Left renal cortex interstitium (tissue), 4 donors: ENCODE measurements at places on chromosomes 11 and 22. TPM values are rescaled to one million over a fixed set of nuclear protein-coding genes. Genes with fewer than 3 reads are reported as not detected.

GRCh38 chr22:37244114-37244921 lies at the start of gene RAC2:
TSS of gene RAC2 (minus strand) at chr22:37244269. CDS start at chr22:37244148, 121 bp downstream.
- DNase-seq = no peak

DNA sequence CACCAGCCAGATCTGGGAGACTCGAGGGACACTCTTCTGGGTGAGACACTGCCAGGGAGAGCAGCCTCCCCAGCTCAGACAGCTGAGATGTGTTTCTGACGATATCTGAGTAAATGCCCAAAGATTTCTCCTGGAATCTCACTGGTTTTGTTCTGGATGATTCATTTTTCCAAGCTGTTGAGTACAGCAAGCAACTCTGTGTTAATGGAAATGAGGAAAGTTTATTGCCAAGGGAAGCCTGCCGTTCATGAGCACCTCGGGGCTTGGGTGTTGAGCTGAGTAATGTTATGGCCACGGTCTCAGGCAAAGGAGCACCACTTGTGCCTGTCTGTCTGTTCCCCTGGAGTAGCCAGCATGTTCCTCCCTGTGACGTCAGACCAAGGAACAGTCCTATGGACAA lies 1132.4 kb downstream of the BRD1 start:
- no peak for DNase-seq

- DNase-seq = no peak
Observed at GRCh38 chr11:115391598-115391997, 112.6 kb downstream of the CADM1 start.

GRCh38 chr11:106395716-106396349 lies 318.4 kb downstream of the AASDHPPT start:
- DNase-seq = no peak

DNA sequence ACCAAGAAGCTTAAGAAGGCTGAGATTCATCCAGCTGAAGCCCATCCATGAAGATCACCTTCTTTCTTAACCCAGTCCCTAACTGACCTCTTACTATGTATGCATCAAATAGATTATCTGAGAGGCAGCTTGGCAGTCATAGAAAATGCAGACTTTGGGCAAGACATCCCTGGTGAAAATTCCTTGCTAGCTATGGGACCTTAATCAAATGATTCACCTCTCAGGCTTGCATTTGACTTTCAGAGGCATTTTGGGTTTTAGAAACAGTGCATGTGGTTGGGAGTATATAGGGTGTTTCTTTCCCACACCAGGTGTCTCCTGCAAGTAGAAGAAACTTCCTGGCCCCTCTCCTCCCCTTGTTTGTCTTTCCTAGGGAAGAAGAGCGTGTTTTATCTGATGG lies 188.5 kb upstream of the ISX start:
- DNase-seq = no peak

DNA sequence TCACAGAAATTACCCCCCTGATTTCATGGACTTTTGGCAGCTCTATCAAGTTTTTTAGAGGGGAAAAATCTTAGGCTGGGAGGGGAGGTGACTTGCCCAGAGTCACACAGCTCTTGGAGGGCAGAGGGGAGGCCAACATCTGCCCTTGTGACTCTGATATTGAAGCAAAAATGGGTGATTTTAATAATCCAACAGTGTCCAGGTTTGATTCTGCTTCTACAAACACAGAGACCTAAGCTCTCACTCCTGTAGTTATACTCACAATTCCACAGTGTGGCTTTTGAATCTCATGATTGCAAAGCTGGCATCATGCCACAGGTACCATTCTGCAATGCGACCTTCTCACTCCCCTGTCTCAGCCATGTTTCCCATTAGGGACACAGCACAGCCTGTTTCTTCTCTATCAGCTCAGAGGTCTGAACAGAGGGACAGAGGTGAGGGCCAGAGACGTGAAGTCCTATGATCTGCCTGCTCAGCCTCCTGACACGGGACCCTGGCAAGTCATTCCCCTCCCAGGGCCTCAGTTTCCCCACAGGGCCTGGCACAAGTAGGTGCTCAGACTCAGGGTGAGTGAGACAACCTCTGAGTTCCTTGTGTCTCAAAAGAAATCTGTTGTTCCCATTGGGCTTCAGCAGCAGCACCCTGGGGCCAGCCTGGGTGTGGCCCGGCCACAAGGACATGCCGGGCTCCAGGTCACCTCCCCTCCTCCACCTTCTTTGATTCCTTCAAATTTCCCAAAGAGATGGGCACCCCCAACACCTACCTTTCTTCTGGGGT lies 766 bp downstream of the APOL2 start:
- no peak for DNase-seq

DNA sequence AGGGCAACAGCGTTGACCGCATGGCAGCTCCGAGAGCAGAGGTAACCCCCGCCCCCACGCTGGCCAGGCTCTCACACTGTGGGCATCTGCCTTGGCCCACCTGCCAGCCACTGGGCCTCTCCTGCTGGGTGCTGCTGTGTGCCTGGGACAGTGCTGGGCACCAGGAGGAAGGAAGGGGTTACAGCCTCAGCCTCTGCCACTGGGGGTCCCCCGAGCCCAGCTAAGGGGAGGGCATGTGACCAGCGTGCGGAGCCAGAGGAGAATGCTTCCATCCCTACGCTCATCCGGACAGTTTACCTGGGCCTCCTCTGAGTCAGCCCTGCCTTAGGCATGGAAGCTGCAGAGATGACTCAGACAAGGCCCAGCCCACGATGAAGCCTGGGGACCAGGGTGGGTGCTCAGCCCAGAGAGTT lies 10.9 kb downstream of the NCF4 start:
- DNase-seq = no peak

GRCh38 chr22:50311606-50312351 lies 4.3 kb upstream of the PLXNB2 start:
- no peak for DNase-seq

GRCh38 chr11:126548581-126549550 lies 193.4 kb downstream of the ST3GAL4 start:
- no peak for DNase-seq

GRCh38 chr22:45752036-45752435 lies 80.4 kb downstream of the ATXN10 start:
- DNase-seq = no peak

DNA sequence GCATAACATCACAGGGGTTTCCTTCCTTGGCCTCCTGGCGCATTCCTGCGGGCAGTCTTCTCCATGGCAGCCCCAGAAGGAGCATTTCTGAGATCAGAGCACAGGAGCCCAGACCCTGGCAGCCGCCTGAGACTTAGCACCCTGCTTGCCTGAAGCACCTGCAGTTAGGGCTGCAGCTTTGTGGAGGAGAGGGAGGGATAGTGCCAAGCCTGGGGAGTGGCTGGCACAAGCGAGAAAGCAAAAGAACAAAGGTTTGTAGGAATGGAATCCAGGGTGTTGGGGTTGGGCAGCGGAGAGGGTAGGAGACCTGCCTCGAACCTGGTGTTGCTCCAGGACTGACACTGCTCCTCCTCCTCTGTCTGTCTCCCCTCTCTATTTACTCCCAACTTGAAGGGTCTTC lies 66.9 kb downstream of the SCN3B start:
- no peak for DNase-seq

- DNase-seq = no peak
Observed at GRCh38 chr11:121670805-121671282, 218.1 kb upstream of the SORL1-AS1 start.

DNA sequence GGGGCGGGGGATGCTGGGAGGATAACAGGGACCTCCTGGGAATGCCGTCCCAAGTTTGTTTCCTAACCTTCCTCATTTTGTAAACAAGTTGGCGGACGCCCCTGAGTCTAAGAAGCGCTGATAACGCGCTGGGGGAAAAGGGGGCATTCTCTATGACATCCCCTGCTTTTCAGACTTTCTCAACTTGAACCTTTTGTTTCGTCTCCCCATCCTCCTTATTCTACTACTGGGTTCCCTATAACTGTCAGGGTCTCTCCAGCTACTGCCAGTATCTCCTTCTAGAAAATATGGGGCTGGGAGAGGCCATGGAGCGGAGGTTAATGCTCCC lies 654 bp downstream of the TMEM86A start:
- DNase-seq = no peak

GRCh38 chr11:73439002-73439843 lies 63.0 kb downstream of the RELT start:
- DNase-seq = no peak

- DNase-seq = no peak
Observed at GRCh38 chr11:11068113-11068512, 210.3 kb upstream of the ZBED5 start.

DNA sequence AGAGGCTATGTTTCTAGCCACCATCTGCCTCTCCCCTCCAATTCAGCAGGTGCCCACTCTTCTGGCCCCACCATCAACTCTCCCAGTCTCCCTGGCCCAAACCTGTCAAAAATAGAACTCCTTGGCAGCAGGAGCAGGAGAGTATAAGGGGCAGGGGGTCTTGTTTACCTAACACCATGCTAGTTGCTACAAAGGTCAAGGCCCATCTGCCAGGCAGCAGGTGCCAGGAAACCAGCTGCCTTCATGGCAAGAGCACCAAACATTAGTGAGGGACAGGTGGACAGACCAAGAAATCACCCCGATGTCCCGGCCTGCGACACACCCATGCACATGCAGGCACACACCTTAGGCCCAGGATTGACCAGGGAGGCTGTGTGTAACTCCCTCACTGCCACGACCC lies 387.9 kb downstream of the BUD13 start:
- no peak for DNase-seq

DNA sequence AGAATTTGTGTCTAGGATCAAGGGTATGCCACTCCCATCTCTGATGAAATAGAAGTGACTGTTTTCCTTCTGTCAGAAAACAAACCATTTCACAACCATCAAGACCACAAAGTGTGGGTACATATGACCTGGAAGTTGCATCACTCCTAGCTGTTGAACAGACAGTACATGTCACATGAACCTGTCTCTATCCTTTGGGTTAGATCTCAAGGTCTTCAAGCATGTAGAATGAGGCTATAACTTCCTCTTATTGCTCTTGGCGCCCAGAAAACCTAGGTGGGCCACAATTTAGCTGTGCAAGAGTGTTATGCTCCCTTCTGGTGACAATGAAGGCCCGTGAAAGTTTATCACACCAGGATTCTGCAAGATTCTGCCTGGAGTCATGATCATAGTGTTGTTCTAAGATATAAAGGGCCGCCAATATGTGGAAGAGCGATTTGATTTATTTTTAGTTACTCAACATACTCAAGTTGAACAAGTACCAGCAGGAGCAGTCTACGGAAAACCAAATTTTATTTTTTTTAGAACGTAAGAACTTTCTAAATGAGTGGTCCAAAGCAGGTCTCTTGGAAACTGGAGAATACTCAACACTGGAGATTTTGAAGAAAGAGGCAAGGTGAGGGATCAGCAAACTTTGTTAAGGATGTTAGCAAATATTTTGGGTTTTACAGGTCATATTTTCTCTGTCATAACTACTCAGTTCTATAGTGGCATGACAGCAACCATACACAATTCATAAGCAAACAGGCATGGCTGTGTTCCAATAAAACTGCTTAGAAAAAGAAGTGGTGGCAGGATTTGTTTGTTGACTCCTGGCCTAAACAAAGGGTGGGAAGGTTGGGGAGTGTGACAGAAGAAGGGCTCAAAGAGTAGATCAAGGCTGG lies 101.8 kb downstream of the USP35 start:
- DNase-seq = no peak

DNA sequence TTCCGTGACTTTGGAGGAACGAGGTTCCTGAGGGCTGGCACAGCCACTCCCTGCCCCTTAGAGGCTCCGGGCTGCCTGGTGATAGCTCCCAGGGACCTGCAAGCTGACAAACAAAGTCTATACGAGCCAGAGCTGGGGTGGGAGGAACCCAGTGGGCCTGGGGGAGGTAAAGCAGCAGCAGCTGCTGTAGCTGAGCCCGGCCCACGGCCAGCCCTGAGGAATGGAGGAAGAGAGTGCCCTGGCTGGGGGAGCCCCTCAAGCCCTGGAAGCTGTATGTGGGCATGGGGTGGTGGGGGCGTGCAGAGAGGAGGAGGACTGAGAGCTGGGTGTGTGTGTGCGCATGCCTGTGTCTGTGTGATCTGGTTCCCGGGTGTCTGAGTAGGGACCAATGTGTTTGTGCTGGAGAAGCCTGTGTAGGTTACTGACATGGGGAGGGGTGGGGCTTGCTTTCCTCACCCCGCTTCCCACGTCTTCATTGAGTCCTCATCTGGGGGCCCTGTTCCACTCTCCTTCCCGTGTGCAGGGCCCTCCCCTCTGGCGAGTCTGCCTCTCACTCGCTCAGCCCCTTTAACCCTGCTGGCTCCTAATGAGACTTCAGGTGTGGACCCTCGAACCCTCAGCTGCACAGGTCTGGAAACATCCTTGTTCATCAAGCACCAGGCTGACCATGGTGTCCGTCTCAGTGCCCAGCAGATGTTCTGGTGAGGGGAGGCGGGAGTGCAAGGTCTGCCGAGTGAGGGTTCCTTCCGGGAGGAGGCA lies 10.8 kb downstream of the ST3GAL4 start:
- DNase-seq = no peak

DNA sequence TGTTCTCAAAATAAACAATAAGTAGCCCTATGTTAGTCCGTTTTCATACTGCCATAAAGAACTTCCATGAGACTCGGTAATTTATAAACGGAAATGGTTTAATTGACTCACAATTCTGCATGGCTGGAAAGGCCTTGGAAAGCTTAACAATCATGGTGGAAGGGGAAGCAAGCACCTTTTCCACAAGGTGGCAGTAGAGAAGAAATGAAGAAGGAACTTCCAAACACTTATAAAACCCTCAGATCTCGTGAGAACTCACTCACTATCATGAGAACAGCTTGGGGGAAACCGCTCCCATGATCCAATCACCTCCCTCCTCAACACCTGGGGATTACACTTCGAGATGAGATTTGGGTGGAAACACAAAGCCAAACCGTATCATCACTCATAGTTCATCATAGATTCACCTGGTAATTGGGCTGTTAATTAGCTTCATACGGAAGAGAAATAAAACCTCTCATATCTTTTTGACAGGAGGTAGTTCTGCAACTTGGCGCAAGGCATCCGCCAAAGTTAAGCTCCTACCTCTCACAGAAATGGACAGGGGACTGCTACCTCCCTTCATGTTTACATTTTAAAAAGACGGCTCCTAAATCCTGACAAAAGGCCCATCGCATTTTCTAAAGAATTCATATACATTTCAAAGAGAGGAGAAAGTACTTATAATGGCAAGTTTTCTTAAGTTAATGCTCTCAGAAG lies 49.0 kb downstream of the MUC15 start:
- no peak for DNase-seq

DNA sequence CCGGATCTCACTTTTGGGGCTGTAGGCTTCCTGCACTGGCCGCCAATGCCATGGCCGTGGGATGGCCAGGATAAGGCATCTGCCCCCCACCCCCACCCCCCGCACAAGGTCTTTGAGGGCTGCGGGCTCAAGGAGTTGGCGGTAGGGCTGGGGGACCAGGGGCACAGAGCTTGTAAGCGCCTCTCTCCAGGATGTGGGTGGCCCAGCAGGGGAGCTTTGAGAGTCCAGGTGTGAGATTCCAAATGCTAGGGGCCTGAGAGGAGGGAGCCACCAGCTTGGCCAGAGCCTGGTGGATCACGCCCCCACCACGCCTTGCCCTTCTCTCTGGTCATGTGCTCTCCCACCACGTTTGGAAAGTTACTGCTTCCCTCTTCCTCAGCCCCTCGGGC lies 5.0 kb downstream of the CD81 start:
- DNase-seq = no peak

The SMC1B gene
- 0.20 TPM for polyA plus RNA-seq

The PIWIL4 gene
- polyA plus RNA-seq = 5.4 TPM

The SPTBN2 gene
- polyA plus RNA-seq = 64.6 TPM

The NUP160 gene
- 71.2 TPM for polyA plus RNA-seq

The SLCO2B1 gene
- 6.3 TPM for polyA plus RNA-seq

The FOXRED2 gene
- 24.9 TPM for polyA plus RNA-seq

The TIGD3 gene
- polyA plus RNA-seq = 0.90 TPM

The WBP2NL gene
- 3.2 TPM for polyA plus RNA-seq

The TRPM5 gene
- polyA plus RNA-seq = 3.0 TPM

The IL17REL gene
- polyA plus RNA-seq = not detected

The CENATAC gene
- 55.5 TPM for polyA plus RNA-seq
